ENCODE measurements at places on chromosomes 4 and X. TPM values are rescaled to one million over a fixed set of nuclear protein-coding genes. Genes with fewer than 3 reads are reported as not detected.

GRCh38 chrX:110008011-110008635 is 5.2 kb downstream of the TMEM164 start:
- H3K27me3 ChIP-seq = no peaks in the 10 kb centered on the region
- H3K36me3 ChIP-seq = no peaks in the 10 kb centered on the region
- H3K4me1 ChIP-seq = peaks cover 6% of the 10 kb centered on the region
- DNase-seq = no peak
- no peak overlapping the region for H3K27ac ChIP-seq

GRCh38 chr4:158540125-158540907 is 18.6 kb downstream of the RXFP1 start:
- H3K4me1 ChIP-seq = no peaks in the 10 kb centered on the region
- no peak overlapping the region for H3K4me3 ChIP-seq
- DNase-seq = no peak
- no peaks in the 10 kb centered on the region for H3K27me3 ChIP-seq

DNA sequence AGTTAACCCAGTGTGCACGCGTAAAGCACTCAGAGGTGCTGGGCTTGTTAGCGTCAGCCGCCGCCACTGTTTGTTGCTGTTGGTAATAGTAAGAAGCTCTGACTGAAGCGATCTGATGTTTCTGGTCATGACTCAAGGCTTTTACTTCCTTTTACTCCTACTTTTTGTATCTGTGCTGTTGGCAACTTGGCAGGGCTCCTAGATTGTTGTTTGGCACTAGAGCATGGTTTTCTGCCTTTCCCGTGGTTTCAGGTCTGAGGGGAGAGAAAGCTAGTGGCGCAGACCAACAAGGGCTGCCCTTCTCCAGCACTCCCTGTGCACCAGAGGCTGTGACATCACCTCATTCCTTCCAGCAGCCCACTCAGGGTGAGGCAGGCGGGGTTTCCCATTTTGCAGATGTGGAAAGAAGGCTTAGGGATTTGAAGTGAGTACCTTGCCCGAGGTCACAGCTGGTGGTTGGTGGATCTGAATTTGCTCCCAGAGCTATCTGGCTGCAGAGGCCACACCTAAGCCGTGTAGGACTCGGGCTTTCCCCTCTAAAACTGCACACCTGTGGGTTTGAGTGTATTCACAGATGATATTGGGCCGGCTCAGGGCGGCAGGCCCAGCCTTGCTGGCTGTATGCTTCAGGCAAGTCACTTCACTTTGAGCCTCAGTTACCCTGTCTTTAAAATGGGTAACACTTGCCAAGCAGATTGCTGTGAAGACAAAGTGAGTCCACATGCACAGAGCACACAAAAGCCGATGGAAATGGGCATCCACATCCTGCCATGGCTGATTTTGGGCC is 51.2 kb upstream of the TADA2B start:
- H3K4me3 ChIP-seq = no peak overlapping the region
- no peak for DNase-seq
- H3K27me3 ChIP-seq = no peaks in the 10 kb centered on the region

DNA sequence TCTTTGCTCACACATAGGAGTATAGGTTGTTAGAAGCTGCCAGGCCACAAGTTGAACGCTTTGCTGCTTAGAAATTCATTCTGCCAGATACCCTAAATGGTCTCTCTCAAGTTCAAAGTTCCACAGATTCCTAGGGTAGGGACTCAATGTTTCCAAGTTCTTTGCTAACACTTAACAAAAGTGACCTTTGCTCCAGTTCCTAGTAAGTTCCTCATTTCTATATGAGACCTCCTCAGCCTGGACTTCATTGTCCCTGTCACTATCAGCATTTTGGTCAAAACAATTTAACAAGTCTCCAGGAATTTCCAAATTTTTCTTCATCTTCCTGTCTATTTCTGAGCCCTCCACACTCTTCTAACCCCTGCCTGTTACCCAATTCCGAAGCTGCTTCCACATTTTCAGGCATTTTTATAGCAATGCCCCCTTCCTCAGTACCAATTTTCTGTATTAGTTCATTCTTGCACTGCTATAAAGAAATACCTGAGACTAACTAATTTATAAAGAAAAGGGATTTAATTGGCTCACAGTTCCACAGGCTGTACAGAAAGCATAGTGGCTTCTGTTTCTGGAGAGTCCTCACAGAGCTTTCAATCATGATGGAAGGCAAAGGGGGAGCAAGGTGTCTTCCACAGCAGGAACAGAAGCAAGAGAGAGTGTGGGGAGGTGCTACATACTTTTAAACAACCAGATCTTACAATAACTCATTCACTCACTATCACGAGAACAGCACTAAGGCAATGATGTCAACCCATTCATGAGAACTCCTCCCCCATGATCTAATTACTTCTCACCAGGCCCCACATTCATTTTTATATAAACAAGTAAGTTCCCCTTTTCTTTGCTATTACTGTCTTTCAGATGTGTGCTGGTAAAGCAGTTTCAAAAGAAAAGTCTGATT is 11.5 kb upstream of the TLR1 start:
- no peaks in the 10 kb centered on the region for H3K27me3 ChIP-seq
- no peaks in the 10 kb centered on the region for H3K36me3 ChIP-seq
- no peak overlapping the region for H3K4me3 ChIP-seq
- H3K27ac ChIP-seq = no peak overlapping the region
- no peak for DNase-seq

The NKX3-2 gene
- total RNA-seq = not detected

GRCh38 chr4:69104719-69105275 is 8.5 kb downstream of the UGT2B7 start:
- H3K4me3 ChIP-seq = no peak overlapping the region
- no peaks in the 10 kb centered on the region for H3K27me3 ChIP-seq
- DNase-seq = no peak
- H3K4me1 ChIP-seq = no peaks in the 10 kb centered on the region
- no peaks in the 10 kb centered on the region for H3K36me3 ChIP-seq
- no peak overlapping the region for H3K27ac ChIP-seq

The TCEAL2 gene
- total RNA-seq = not detected

DNA sequence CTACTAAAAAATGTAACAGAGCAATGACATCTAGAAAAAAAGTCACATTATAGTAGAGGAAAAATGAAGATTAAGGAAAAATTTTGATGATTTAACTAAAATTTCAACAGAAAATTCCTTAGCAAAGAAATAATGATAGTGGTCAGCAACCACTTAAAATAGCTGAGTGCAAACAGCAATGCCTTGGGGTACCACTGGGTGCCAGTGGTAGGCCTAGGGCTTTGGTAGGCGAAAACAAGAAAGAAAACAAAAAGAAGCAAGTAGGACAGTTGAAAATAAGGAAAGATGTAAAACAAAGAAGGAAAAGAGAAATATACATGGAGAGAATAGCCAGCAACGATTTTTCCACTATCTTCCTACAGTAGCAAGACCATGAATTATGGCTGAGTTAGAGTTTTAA is 313.5 kb upstream of the IRS4 start:
- no peaks in the 10 kb centered on the region for H3K4me1 ChIP-seq
- no peaks in the 10 kb centered on the region for H3K27me3 ChIP-seq
- no peaks in the 10 kb centered on the region for H3K36me3 ChIP-seq
- DNase-seq = no peak

The NSG1 gene
- 15.1 TPM for total RNA-seq

DNA sequence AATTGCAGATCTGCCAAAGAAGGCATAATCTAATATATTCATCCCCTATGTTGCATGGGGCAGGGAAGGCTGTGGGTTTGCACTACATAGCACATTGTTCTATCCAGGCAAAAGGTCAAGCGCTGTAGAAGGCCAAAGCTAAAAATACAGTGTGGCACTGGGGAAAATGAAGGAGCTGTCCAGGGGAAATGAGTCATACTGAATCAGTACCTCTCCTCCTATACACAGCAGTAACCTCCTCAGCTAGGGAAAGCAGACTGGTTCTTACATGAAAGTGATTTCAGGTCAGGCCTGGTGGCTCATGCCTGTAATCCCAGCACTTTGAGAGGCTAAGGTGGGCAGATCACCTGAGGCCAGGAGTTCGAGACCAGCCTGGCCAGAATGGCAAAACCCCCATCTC is 31.0 kb upstream of the SLC25A4 start:
- no peak overlapping the region for H3K4me3 ChIP-seq
- H3K27ac ChIP-seq = no peak overlapping the region
- H3K27me3 ChIP-seq = no peaks in the 10 kb centered on the region
- no peak for DNase-seq
- H3K36me3 ChIP-seq = no peaks in the 10 kb centered on the region

The LRAT gene
- total RNA-seq = not detected

The TAF9B gene
- total RNA-seq = 32.1 TPM

- H3K4me1 ChIP-seq = no peaks in the 10 kb centered on the region
- H3K27ac ChIP-seq = no peak overlapping the region
- no peak overlapping the region for H3K4me3 ChIP-seq
Measured at GRCh38 chr4:126899331-126899801, 733.4 kb upstream of the INTU start.

DNA sequence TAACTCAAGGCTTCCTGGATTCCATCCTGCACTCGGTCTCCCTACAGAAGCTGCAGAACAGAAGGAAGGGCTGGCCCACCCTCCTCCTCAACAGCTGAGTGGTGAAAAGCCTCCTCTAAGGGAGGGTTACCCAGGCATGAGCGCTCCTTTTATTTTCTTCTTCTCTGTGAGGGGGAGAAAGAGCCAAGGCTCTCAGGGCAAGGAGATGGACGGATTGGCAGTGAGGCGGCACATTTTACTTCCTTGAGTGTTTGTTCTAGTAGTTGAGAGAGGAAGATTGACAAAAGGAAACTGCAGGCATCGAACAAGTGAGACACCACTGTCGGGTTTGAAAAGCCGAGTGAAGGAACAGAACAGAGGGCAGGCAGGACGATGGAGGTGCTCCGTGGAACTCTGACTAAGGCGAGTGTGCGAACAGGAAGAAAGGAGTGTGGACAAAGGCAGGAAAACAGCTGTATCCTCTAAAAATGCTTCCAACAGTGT is 38.4 kb upstream of the STS start:
- no peak overlapping the region for H3K27ac ChIP-seq
- H3K4me3 ChIP-seq = no peak overlapping the region
- H3K36me3 ChIP-seq = no peaks in the 10 kb centered on the region
- no peaks in the 10 kb centered on the region for H3K4me1 ChIP-seq
- no peak for DNase-seq

The IQCM gene
- total RNA-seq = not detected

The TFDP3 gene
- total RNA-seq = not detected

DNA sequence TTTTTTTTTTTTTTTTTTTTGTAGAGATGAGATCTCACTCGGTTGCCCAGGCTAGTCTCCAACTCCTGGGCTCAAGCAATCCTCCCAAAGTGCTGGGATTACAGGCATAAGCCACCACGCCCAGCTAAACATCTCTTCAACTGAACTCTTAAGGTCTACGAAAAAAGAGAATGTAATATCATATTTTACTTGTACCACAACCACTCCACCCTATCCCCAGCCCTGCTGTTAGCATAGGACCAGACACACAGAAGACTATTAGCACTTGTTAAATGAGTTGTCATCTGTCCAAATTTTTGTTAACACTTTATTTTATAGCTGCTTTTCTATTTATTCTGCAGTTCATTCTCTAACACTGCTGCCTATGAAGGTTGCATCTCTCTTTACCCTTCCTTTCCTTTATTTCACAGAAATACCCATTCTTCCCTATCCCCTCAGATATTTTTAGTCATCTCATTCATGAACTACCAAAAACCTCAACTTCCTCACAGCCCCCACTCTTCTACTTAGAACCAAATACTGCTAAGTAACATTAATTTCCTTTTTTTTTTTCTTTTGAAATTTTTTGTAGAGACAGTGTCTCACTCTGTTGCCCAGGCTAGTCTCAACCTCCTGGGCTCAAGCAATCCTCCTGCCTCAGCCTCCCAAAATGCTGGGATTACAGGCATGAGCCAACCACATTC is 10.1 kb downstream of the SNX12 start:
- no peak for DNase-seq
- H3K27me3 ChIP-seq = no peaks in the 10 kb centered on the region
- H3K4me1 ChIP-seq = peaks cover 4% of the 10 kb centered on the region
- no peak overlapping the region for H3K4me3 ChIP-seq
- H3K36me3 ChIP-seq = peaks cover 5% of the 10 kb centered on the region

GRCh38 chrX:65035446-65035770 is 59.2 kb upstream of the ZC4H2 start:
- DNase-seq = no peak
- no peaks in the 10 kb centered on the region for H3K27me3 ChIP-seq
- H3K27ac ChIP-seq = peak overlapping the region; percentile 65
- no peaks in the 10 kb centered on the region for H3K4me1 ChIP-seq
- H3K36me3 ChIP-seq = no peaks in the 10 kb centered on the region
- H3K4me3 ChIP-seq = peak overlapping the region; percentile 77

- H3K27ac ChIP-seq = no peak overlapping the region
- H3K27me3 ChIP-seq = no peaks in the 10 kb centered on the region
- H3K4me3 ChIP-seq = no peak overlapping the region
- H3K36me3 ChIP-seq = no peaks in the 10 kb centered on the region
- no peak for DNase-seq
- no peaks in the 10 kb centered on the region for H3K4me1 ChIP-seq
Measured at GRCh38 chr4:79626611-79627010, 218.6 kb upstream of the GK2 start.

The SLIT2 gene
- total RNA-seq = not detected

- no peak overlapping the region for H3K4me3 ChIP-seq
- no peaks in the 10 kb centered on the region for H3K4me1 ChIP-seq
- no peaks in the 10 kb centered on the region for H3K27me3 ChIP-seq
- no peaks in the 10 kb centered on the region for H3K36me3 ChIP-seq
- no peak for DNase-seq
Measured at GRCh38 chrX:149993989-149994388, 55.7 kb upstream of the EOLA2 start.

The SPP1 gene
- total RNA-seq = 7.2 TPM

The NAT8L gene
- 0.42 TPM for total RNA-seq

The VCX3B gene
- total RNA-seq = not detected

DNA sequence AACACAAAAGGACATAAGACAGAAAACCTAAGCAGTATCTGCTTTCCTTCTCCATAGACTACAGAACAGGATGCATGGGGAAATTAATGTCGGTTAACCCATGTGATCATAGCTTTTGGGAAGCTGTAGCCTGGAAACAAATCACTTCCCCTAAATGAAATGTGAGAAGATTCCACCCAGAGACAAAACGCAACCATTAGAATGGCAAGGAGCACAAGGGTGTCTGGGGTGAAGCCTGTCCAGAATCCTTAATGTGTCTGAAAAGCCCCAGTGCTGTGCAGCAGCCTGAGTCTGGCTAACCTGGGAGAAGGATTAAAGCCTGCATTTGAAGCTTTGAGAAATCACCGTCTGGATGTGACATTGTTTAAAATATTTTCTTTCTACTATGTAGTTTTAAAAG is 213.3 kb downstream of the ANKRD50 start:
- H3K4me3 ChIP-seq = no peak overlapping the region
- H3K36me3 ChIP-seq = no peaks in the 10 kb centered on the region
- H3K27ac ChIP-seq = no peak overlapping the region
- no peaks in the 10 kb centered on the region for H3K4me1 ChIP-seq
- no peaks in the 10 kb centered on the region for H3K27me3 ChIP-seq
- DNase-seq = no peak

The STPG2 gene
- not detected for total RNA-seq

- no peak for DNase-seq
- peaks cover 5% of the 10 kb centered on the region for H3K36me3 ChIP-seq
- H3K27me3 ChIP-seq = no peaks in the 10 kb centered on the region
- peak overlapping the region; percentile 91 for H3K4me3 ChIP-seq
- peak overlapping the region; percentile 86 for H3K27ac ChIP-seq
- peaks cover 4% of the 10 kb centered on the region for H3K4me1 ChIP-seq
Measured at GRCh38 chrX:108090491-108091263, 665 bp downstream of the PSMD10 start.

The CT45A5 gene
- total RNA-seq = not detected

The COX7B2 gene
- not detected for total RNA-seq

GRCh38 chr4:154368060-154368459 is 123.5 kb downstream of the DCHS2 start:
- H3K4me3 ChIP-seq = no peak overlapping the region
- H3K4me1 ChIP-seq = no peaks in the 10 kb centered on the region
- DNase-seq = no peak
- no peak overlapping the region for H3K27ac ChIP-seq
